Activated CD4-positive, CD25-positive, alpha-beta regulatory T cell treated with anti-CD3 and anti-CD28 coated beads, Interleukin-2, amount 50 U/mL, for 72 hours (primary cell): ENCODE measurements at places on chromosomes 7 and 10.

GRCh38 chr7:98057157-98057556 is 49.5 kb upstream of the LMTK2 start:
- DNase-seq = no peak

DNA sequence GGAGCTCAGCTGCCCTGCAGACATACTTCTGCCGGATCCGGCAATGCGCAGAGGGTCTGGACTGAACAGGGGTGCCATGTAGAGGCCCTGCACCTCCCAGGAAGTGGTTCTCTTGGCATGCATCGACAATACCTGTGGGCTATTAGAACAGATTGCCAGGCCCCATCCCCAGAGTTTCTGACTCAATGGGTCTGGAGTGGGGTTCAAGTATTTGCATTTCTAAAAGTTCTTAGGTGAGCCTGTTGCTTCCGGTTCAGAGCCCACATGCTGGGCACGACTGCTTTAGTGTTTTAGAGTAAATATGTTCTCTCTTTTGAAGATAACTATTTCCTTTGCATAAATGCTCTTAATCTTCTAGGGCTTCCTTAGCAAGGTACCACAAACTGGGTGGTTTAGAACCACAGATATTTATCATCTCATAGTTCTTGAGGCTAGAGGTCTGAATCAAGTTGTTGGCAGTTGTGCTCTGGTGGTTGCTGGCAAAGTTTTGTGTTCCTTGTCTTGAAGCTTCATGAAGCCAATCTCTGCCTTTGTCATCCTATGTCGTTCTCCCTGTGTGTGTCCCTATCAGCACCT is 435.5 kb downstream of the TCERG1L start:
- DNase-seq = no peak

GRCh38 chr10:55233090-55233489 is 432.1 kb upstream of the PCDH15 start:
- DNase-seq = no peak

DNA sequence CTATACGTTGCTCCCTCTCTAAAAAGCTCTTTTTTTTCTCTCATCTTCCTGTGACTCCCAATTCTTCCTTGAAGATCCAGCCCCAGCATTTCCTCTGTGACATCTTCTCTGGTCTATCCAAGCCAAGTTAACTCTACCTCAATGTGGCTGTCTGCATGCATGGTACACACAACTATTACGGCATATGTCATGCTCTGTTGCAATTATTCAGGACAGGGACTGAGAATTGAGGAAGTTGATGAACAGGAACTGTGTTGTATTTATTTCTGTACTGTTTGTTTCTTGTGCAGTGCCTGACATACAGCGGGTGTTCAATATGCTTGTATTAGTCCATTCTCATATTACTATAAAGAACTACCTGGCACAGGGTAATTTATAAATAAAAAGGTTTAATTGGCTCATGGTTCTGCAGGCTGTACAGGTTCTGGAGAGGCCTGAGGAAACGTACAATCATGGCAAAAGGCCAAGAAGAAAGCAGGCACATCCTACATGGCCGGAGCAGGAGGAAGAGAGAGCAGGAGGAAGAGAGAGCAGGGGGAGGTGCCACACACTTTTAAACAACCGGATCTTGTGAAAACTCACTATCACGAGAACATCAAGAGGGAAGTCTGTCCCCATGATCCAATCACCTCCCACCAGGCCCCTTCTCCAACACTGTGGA is 6.3 kb downstream of the TRPV5 start:
- DNase-seq = no peak

DNA sequence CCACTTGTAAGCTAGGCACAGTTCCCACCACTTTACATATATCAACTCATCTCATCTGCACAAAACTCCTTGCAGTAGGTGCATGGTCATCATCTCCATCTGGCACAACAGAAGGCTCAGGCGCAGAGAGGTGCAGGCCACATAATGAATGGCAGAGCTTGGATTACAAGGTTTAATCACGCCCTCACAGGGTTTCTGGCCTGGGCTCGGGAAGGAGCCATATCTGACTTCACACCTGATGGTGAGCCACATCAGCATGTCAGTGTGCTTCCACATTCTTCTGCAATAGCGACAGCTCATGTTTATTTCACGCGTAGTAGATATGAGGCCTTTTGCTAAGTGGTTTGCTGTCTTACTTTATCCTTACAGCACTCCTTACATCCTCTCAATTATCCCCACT is 650.2 kb downstream of the INHBA start:
- DNase-seq = no peak
